Amniotic stem cell (primary cell): ENCODE measurements at places on chromosomes 16 and 17.

GRCh38 chr17:7849130-7849750 is 5.6 kb upstream of the TMEM88 start:
- no peak for DNase-seq

- DNase-seq: no peak
Observed at GRCh38 chr17:77437017-77437416, 296.2 kb downstream of the SEC14L1 start.

DNA sequence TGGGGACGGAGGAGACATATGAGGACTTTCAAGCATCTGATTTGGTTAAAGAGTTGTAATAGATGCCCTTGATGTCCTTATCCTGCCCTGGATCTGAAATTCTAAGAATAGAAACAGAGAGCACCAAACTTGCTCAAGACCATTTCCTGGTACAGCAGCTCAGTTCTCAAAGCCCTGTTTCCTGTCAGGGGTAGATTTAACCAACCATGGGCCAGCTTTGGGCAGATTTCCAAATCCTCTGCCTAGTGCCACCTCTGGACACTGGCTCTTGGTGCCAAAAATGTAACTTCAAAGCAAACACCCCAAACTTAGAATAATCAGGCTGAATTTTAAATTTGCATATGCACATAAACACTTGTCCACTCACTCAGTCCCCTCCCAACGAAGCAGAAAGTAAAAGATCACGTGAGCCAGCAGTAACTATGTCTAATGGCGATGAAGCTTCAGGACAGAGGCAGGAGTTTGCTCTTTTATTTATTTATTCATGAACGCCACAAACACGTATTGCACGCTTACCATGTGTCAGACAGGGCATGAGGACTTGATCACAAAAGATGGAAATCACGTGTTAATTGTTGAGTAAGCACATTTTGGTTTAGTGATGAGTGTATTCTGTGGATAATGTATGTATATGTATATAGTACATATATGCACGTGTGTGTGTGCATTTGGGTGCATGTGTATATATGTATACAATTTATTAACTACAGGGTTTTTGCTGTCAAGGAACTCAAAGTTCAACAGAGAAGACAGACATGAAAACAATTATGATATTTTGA is 23.1 kb upstream of the SDK2 start:
- no peak for DNase-seq

DNA sequence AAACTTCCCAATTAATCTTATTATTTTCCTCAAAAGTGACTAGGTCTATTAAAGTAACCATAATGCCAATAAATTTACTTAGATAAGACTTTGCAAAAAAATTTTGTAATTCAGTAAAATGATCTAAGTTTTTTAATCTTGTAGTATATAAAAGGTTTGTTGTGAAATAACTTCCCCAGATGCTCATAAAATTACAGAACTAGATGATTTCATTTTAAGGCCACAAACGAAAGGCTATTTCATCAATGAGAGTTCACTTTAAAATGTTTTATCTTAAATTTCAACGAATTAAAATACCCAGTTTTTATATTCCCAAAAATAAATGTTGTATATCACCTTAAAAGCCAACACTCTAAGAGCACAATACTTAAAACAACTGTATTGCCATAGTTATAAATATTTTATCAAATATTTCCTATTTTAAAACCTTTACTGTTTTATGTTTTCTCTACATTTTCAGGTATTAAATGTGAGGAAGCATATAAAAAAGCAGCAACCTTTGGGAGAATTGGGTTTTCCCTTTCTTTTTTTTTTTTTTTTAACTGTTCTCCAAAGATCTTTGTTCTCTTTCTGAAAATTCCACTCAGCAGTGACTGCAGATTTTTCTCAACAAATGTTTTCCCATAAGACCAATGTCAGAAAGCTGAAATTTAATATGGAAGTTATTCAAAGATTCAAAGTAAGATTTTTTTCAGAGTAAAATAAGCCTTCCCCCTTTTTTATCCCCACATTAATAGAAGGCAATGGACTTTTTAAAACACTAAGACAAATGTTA is 169.9 kb downstream of the CYB561 start:
- DNase-seq: no peak

- no peak for DNase-seq
Observed at GRCh38 chr16:16096121-16096857, 127.0 kb downstream of the ABCC6 start.

DNA sequence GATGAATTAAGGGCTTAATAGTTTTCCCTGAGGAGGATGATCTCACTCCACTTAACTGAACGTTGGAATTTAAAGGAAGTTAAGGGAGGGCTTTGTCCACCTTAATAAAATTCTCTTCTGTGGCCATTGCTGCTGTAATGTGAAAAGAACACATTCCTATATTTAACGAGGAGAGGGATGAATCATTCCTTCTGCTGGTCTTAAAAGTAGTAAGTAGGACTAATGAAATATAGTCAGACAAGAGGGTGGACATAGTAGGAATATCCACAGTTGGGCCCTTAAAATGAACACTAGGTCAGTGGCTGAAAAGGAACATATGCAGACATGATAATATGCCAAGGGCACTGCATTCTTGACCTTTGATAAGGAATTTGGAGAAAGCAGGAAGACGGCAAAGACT is 405.6 kb downstream of the PMP22 start:
- DNase-seq: no peak

DNA sequence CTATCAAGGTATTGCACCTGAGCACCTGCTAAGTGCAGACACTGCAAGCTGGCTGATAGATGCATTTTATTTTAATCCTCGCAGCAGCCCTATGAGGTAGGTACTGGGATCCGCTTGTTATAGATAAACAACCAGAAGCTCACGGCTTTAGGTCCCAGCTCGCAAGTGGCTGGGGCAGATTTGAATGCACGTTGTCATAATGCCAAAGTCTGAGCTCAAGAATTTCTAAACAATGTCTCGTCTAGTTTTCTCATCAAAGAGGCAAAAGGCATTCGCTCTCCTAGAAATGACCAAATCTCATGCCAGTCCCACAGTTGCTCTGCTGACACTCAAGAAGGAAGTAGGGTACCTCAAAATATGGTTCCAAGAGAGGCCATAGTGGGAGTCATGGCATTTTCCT is 20.5 kb downstream of the SOX9 start:
- no peak for DNase-seq

- DNase-seq: peak; percentile 55
Observed at GRCh38 chr16:56193951-56194726, 2.9 kb downstream of the GNAO1 start.

- no peak for DNase-seq
Observed at GRCh38 chr16:89859615-89860007, 13.8 kb upstream of the TCF25 start.

DNA sequence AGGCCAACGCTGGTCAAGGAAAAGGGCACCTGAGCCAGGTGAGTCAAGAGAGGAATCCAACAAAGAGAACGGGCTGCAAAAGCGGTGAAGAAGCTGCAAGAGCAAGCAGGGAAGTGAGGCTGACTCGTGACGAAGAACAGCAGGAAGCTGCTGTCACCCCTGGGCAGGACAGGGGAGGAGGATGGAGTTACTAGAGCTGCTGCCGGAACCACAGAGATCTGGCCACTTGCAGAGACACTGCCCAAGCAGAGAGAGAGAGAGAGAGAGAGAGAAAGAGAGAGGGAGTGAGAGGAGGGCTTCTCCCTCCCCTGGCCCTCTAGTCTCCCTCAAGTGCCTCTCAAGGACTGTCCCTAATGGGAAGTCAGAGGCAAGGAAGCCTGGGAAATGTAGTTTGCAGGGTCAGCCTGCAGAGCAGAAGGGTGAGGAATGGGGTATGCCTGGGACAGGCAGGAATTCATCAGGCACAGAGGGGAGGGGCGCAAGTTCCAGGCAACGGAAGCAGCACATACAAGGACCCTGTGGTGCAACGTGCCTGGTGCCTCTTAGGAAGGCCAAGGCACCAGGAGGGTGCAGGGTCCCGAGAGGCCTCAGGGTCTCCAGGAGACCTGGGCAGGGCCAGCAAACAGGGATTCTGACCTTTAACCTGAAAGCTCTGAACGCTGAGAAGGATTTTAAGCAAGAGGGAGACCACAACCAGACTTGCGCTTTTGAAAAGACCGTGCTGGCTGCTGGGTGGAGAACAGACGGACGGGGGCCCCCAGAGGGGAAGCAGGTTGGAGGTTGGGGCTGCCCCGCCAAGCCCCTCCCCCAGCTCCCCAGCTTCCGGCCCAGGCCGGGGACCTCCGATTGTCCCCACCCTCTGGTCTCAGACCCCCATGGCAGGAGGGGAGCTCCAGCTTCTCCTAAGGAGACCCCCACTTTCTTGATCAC is 45.8 kb upstream of the CIBAR2 start:
- no peak for DNase-seq

- no peak for DNase-seq
Observed at GRCh38 chr17:18246109-18246725, 12.3 kb downstream of the FLII start.

- DNase-seq: no peak
Observed at GRCh38 chr16:46866286-46866685, 17.9 kb upstream of the GPT2 start.

- DNase-seq: no peak
Observed at GRCh38 chr16:86984991-86985647, 332.1 kb downstream of the C16orf95 start.

GRCh38 chr16:86566601-86566965 is at the start of gene FOXC2:
Gene FOXC2 (plus strand): TSS chr16:86566829. CDS start chr16:86567336, 507 bp downstream.
- peak; percentile 86 for DNase-seq

DNA sequence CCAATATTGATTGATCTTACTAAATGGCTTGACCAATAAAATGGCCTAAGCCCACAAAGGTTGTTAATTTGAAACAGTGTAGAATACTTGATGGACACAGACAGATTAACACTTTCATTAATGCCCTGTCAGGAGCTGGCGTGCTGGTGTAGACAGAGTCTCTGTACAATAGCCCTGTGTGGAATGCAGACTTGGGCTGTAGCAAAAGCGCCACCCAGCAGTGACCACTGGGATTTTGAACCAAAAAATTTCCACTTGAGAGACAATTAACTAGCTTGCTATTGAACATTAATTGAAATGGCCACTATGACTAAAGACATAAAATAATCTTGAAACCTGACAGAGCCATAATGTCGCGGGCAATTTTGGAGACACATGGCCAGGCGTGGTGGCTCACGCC is 19.7 kb upstream of the GUCY2D start:
- DNase-seq: no peak

DNA sequence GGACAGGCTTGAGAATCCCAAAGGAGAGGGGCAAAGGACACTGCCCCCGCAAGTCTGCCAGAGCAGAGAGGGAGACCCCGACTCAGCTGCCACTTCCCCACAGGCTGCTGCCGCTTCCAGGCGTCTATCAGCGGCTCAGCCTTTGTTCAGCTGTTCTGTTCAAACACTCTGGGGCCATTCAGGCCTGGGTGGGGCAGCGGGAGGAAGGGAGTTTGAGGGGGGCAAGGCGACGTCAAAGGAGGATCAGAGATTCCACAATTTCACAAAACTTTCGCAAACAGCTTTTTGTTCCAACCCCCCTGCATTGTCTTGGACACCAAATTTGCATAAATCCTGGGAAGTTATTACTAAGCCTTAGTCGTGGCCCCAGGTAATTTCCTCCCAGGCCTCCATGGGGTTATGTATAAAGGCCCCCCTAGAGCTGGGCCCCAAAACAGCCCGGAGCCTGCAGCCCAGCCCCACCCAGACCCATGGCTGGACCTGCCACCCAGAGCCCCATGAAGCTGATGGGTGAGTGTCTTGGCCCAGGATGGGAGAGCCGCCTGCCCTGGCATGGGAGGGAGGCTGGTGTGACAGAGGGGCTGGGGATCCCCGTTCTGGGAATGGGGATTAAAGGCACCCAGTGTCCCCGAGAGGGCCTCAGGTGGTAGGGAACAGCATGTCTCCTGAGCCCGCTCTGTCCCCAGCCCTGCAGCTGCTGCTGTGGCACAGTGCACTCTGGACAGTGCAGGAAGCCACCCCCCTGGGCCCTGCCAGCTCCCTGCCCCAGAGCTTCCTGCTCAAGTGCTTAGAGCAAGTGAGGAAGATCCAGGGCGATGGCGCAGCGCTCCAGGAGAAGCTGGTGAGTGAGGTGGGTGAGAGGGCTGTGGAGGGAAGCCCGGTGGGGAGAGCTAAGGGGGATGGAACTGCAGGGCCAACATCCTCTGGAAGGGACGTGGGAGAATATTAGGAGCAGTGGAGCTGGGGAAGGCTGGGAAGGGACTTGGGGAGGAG is at the start of gene CSF3:
TSS of gene CSF3 (plus strand) at position 436 of the 993 bp plus-strand sequence. CDS start at position 471, 35 bp downstream.
- DNase-seq: no peak

- no peak for DNase-seq
Observed at GRCh38 chr16:4350365-4350786, 745 bp downstream of the PAM16 start.

GRCh38 chr17:50181144-50181543 is 15.3 kb downstream of the SGCA start:
- DNase-seq: no peak

DNA sequence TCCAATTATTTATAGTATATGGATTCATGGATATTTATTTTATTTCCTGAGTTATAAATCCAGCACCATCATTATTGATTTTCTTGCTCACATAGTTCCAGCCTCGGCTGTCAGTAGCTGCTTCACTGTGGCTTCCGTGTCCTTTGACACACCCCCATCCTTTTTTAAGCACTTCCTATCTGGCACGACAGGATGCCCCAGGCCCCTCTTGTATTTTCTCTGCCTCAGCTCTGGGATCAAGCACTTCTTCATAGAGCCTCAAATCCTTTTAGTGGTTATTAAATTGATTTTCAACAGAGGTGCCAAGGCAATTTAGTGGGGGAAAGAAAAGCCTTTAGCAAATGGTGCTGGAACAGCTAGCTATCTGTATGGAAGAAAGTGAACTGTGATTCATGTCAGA is 59.8 kb downstream of the GAN start:
- DNase-seq: no peak

DNA sequence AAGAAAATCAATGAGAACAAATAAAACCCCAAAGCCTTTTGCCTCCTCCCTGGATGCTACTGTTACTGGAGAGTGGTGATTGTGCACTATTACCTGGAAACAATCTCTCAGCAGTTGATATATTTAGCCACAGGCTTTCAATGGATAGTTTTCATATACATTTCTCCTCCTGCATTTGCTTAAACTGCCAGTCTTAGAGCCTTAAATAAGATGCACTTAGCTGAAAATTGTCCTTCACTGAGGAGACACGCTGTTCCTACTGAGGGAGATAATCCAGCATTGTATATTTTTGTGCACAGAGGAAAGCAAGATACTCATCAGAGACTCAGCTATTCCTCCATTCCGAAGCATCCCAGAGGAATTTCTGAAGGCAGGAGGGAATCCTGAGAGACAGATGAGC is 520.2 kb upstream of the C16orf82 start:
- DNase-seq: no peak

- no peak for DNase-seq
Observed at GRCh38 chr16:70661534-70661917, 15.2 kb downstream of the IL34 start.

DNA sequence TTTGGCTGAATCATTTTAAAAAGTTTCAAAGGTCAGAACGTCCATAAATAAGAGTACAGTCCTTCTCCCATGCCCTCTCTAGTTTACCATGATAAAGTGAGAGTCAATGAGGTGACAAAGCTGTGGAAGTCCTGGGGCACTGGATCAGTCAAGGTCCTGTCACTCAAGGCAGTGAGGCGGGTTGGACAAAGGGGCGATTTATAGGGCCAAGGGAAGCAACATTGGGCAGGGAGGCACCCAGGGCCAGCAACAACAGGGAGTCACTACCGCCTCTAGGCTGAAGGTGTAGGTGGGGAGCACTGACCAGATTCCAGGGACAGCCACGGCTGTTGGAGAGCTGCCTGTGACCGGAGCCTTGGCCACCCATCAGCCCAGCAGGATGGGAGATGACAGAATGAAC is 28.6 kb upstream of the DYNLL2 start:
- DNase-seq: no peak

- DNase-seq: peak; percentile 19
Observed at GRCh38 chr17:4199818-4200402, 56.9 kb downstream of the CYB5D2 start.

- peak; percentile 64 for DNase-seq
Observed at GRCh38 chr16:67277999-67278772, 1.1 kb upstream of the PLEKHG4 start.
